CD4-positive, alpha-beta T cell treated with Interleukin-15 for 4 hours (primary cell): ENCODE measurements at places on chromosomes 6 and 20.

DNA sequence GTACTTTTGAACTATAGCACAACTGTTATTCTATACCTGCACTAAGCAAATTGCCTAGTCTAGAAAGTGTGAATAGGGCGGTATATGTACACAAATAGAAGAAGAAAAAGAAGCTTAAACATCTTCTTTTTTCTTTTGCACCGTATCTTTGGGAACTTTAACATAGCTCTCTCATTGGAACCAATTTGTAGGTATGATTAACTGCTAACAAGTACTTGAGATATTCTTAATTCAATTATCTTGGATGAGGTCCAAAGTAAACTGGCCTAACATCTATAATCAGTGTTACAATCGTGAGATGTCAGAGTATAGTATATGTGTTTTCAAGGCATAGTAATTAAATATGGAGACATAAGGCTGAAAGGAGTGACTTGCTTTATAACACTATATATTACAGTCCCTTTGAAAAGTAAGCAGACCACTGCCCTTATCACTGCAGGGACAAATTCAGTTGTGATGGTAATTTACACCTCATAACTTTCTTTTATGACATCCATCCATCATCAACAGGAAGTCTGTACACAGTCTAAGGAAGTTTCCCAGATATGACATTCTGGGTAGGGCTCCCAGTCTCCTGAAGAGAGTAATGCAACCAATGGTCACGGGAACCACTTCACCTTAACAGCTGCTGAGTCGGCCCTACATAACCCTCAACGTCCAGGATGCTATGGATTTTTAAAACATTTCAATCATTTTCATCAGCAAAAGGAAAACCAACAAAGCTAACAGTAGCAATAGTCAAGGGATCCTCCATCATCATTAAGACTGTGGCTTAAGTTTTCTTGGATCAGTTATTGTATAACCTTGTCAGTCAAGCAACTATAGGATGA is 37.6 kb downstream of the NKAIN2 start:
- no peak for DNase-seq

GRCh38 chr6:14466278-14466677 is 348.7 kb downstream of the CD83 start:
- DNase-seq = no peak

DNA sequence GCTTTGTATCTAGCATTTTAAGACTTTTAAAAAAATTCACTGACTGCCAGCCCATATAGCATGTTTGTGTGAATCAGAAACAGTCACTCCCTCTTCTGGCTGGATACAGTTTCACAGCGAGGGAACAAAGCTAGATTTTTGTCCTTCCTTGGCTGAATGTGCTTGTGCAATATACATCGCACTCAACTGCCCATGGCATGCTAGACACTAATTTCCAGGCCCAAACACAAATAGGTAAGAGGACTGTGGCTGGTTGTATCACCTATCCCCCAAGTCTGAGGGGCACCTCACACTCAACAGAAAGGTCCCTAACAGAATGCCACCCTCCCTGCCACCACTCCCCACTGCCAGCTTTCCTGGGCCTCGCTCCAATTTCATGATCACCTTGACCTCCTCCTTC is 16.2 kb upstream of the BLCAP start:
- no peak for DNase-seq

DNA sequence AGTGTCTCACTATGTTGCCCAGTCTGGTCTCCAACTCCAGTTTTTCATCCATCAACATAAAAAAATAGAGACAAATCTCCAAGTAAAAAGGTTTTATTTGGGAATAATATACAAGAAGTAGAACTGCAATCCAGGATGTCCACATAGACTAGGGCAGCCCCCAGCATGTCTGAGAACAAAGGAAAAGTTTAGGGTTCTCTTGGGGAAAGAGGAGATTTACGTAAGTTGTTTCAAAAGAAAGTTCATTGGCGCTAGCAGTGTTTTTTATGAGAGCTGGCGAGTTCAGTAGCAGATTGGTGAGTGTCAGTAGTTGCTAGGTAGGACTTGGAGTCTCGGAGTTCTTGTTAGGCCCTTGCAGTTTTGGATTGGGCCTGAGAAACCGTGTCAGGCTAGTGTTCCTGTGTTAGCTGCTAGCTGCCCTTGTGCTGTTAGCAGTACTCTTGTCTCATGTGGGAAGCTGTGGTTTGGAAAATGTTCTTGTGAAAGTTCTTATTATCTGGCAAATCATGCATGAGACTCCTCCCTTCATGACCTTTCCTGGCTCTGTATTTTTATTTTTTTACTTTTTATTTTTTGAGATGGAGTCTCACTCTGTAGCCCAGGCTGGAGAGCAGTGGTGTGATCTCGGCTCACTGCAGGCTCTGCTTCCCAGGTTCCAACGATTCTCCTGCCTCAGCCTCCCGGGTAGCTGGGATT is 24.7 kb downstream of the TTLL9 start:
- peak; percentile 20 for DNase-seq

DNA sequence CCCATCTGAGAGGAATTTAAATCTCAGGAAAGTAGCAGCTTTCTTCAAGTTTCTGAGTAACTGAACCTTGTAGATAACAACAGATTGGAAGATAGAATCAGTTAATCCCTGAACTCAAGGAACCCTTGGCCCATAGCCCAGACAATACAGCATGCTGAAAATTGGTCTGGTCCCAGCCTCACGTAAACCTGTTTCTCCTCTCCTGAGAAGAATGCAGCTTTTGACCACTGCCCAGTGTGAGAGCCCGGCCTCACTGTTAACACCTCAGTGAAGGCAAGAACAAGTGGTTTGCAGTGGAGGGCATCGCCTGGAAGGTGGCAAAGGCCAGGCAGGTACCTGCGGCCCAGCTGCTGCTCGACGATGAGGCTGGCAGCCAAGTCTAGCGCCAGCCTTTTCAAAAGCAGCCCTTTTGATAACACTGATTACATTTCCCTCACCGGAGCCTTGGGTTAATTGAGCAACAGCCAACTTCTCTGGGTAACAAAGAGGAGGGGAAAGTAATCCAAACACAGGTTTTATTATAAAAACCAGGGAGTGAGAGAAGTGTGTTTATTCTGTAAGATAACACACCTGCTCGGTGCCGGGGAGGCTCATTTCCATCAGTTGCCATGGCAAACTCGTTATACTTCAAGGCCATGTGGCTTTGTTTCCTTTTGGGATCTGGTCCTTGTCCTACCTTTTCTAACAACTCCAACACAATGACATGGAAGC is 54.0 kb downstream of the TRAF3IP2 start:
- no peak for DNase-seq

GRCh38 chr20:11496380-11496779 is 421.3 kb upstream of the BTBD3 start:
- no peak for DNase-seq
